ENCODE measurements at places on chromosomes 3 and 15. TPM values are rescaled to one million over a fixed set of nuclear protein-coding genes. Genes with fewer than 3 reads are reported as not detected.

GRCh38 chr15:87896936-87897335 is 359.6 kb downstream of the NTRK3 start:
- no peaks in the 10 kb centered on the region for H3K36me3 ChIP-seq
- H3K27me3 ChIP-seq, result no peaks in the 10 kb centered on the region
- no peak overlapping the region for H3K4me3 ChIP-seq
- no peaks in the 10 kb centered on the region for H3K4me1 ChIP-seq
- no peak overlapping the region for H3K27ac ChIP-seq
- DNase-seq, result no peak

GRCh38 chr3:142053244-142053643 is 96.1 kb downstream of the TFDP2 start:
- H3K36me3 ChIP-seq, result no peaks in the 10 kb centered on the region
- no peak for DNase-seq
- H3K4me1 ChIP-seq, result no peaks in the 10 kb centered on the region
- no peak overlapping the region for H3K27ac ChIP-seq

ARL14 gene
- total RNA-seq, result not detected

IFRD2 gene
- 92.4 TPM for total RNA-seq

SNX1 gene
- 27.5 TPM for total RNA-seq

MKRN2OS gene
- total RNA-seq, result not detected

KLHL24 gene
- 51.0 TPM for total RNA-seq

DYNLT2B gene
- 11.3 TPM for total RNA-seq

- no peak overlapping the region for H3K4me3 ChIP-seq
- H3K4me1 ChIP-seq, result no peaks in the 10 kb centered on the region
- peaks cover 3% of the 10 kb centered on the region for H3K36me3 ChIP-seq
- H3K27ac ChIP-seq, result no peak overlapping the region
- no peaks in the 10 kb centered on the region for H3K27me3 ChIP-seq
- DNase-seq, result no peak
Observed at GRCh38 chr3:78496501-78496900, 1271.3 kb downstream of the ROBO1 start.

TGM5 gene
- total RNA-seq, result not detected

- peaks cover 9% of the 10 kb centered on the region for H3K4me1 ChIP-seq
- H3K27ac ChIP-seq, result no peak overlapping the region
- DNase-seq, result peak; percentile 16
Observed at GRCh38 chr3:124230998-124231397, 239.1 kb upstream of the ROPN1 start.

DNA sequence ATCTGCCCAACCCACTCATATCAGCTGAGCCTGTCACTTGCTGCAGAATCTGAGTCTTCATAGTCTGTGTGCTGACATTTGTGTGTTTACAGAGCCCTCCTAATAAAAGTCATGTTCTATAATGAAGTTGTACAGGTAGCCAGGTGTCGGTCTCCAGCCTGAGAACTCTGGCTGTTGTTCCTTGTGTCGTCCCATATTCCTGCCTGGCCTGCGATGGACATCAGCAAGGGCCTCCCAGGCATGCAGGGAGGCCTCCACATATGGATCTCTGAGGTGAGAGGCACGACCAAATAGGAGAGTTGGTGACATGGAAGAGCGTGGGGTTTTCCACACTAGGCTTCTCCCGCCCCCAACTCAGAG is 2.9 kb downstream of the VILL start:
- no peaks in the 10 kb centered on the region for H3K36me3 ChIP-seq
- peak overlapping the region; percentile 89 for H3K4me3 ChIP-seq
- DNase-seq, result no peak
- no peaks in the 10 kb centered on the region for H3K27me3 ChIP-seq
- peaks cover 15% of the 10 kb centered on the region for H3K4me1 ChIP-seq
- H3K27ac ChIP-seq, result no peak overlapping the region

BTLA gene
- not detected for total RNA-seq

Data from GM23338 (cell line).